ENCODE measurements at places on chromosomes 11 and 22. TPM values are rescaled to one million over a fixed set of nuclear protein-coding genes. Genes with fewer than 3 reads are reported as not detected.

DNA sequence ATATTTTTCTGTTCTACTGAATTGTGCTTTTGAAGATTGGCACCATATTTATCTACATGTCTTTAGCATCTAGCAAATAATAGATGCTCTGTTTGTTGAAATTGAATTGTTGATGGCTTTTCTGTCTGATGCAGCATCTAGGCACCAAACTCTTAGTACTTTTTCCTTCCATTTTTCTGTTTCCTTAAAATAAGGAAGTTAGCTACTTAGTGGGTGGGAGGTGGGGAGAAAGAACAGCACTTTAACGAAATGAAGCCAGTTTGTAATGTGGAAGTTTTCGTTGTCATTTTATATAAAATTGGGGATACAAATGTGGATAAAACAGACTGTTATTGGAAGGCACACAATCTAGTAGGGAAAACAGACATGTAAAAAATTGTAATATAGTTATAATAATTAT, 76.6 kb downstream of the HIPK3 start:
- DNase-seq = no peak

DNA sequence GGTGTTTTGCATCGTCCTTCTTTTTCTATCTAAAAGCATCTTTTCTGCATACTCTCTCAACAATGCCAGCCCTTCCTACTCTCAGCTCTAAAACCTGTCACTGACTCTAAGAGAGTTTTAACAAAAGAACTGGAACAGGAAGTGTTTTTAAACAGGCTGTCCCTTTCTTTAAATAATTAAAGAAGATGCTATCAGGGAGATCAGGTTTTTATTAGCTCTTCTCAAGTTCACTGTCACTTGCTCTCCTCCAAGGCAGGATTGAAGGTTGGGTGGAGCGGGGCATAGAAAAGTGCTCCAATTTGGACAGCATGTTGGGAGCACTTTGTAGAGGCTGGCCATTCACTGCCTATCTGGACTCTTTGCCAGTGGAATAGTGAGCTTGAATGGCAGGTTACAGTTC, 56.4 kb upstream of the BARX2 start:
- no peak for DNase-seq

RAB30 gene
- total RNA-seq = 27.4 TPM

YPEL4 gene
- 0.72 TPM for total RNA-seq

OR52E8 gene
- not detected for total RNA-seq

DNA sequence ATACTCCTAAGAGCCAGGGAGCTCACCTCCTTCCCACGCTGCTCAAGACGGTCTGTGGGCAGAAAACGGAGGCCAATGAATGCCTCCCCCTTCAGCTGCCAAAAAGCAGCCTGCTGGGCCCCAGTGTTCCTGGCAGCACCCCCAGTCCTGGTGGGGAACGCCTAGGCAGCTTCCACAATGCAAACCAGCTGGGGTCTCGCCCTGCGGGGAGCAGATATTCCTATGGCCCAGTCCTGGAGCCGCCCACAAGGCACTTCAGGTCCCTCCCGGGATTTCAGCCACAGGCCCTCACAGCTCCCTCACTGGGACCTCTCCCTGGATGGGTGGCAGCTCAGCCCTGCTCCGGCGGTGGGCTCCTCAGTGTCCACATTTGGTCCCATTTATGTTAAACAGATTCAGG, 29.2 kb downstream of the A4GALT start:
- DNase-seq = peak; percentile 50

OR1S1 gene
- not detected for total RNA-seq

DNA sequence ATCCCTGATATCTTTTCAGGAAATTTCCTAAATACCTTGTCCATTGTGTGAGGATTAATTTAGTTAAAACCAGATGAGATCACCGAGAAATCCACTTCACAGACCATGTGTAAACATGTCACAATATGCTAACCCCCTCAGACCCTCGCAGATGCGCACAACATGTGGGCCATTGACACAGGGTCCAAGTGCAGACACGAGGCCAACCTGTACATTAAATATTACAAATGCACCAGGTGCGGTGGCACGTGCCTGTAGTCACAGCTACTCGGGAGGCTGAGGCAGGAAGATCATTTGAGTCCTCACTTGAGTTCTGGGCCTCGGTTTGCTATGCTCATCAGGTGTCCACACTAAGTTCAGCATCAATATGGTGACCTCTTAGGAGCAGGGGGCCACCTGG, 9.9 kb upstream of the TMPRSS4 start:
- DNase-seq = no peak

CARD18 gene
- not detected for total RNA-seq

DNA sequence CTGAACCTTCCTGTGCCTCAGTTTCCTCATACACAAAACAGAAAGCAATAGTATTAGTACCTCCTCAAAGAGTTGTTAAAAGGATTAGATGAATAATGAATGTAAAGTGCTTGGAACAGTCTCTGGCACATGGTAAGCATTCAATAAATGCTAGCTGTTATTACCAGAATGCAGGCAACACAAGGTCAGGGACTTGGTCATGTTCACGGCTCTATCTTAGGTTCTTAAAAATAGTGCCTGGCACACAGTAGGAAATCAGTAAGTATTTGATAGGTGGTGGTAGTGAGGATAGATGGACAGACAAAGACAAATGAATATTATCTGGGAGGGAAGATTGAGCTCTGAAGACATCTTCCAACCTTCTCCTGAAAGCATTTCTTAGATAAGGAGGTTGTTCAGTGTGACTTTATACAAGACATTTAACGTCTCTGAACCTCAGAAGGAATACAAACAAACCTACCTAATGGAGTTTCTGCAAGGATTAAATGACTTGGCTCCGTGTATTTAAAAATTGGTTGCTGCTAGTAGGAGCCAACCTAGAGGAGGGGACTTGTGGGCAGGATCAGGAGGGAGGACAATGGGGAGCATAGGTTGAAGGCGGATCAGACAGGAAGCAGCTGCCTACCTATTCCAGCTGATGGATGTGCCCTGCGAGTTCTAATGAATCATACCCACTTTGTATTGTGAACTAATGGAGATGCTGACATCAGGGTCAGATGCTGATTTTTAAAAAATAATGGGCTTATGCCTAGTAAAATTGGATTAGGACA, 94.1 kb downstream of the DBX1 start:
- DNase-seq = no peak

DNA sequence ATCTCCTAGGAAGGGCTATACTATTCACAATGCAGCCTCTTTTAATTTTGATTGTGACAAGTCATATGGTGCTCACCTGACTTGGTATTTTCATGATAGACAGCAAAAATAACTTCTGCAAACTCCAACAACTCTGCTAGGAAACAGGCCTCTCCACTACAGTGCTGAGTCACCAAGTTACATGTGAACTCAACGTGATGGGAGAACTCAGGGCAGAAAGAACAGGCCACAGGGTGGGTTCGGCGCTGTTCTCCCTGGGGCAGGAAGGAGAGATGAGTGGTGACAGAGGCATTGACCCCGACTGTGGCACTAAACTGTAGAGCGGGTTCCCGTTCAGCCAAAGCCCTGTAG, 76.6 kb upstream of the UCP3 start:
- no peak for DNase-seq

DNA sequence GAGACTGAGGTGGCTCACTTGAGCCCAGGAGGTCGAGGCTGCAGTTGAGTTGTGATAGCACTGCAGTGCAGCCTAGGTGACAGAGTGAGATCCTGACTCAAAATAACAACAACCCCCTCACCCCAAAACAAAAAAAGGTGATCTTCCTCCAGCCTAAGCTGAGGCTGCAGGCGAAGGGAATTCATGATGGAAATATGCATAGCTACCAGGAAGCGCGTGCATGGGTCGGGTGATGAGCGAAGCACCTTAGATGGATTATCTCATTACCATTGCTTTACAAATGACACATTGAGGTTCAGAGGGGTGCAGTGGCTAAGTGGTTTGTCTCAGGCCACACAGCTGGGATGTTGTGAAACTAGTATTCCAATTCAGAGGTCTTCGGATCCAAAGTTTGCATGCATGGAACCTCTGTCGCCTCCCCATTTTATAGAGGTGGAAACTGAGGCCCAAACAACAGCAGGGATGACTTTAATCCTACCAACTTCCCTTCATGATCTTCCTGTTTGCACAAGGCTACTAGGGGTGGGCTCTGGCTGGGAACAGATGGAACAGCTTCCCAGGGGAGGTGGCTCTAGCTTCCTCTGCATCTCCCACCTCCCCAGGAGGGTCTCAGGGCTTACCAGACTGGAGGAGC, 4.6 kb downstream of the SLC29A2 start:
- DNase-seq = peak; percentile 74

DNA sequence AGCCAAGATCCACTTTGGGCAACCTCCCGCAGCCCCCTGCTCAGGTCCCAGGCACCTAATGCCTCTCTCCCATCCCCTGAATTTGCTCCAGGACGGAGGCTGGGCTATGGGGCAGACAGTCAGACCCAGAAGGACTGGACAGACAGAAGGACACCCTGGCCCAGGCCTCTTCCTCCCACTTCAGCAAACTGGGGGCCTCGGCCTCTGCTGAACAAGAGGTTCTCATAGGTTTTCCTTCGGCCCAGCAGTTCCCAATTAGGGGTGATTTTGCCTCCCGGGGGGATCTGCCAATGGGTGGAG, 3.7 kb downstream of the SPI1 start:
- DNase-seq = peak; percentile 43

DNA sequence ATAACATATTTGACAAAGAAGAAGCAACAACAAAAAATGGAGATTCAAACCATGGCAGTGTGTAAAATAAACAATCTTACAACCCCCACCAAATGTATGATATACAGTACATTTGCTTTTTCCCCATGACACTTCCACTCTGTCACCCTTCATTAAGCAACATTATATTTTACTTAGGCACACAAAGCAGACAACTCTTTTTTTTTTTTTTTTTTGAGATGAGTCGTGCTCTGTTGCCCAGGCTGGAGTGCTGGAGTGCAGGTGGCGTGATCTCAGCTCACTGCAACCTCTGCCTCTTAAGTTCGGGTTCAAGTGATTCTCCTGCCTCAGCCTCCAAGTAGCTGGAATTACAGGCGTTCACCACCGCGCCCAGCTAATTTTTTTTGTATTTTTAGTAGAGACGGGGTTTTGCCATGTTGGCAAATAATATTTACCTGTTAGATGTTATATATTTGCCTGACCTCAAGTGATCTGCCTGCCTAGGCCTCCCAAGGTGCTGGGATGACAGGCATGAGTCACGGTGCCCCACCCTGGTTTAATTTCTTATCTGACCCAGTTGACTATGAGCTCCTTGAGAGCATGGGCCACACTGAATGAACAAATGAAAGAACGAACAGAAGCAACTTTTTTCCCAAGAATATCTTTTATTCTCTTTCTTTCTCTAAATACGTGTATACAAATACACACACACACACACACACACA, 5.5 kb upstream of the PCF11 start:
- DNase-seq = no peak

DNA sequence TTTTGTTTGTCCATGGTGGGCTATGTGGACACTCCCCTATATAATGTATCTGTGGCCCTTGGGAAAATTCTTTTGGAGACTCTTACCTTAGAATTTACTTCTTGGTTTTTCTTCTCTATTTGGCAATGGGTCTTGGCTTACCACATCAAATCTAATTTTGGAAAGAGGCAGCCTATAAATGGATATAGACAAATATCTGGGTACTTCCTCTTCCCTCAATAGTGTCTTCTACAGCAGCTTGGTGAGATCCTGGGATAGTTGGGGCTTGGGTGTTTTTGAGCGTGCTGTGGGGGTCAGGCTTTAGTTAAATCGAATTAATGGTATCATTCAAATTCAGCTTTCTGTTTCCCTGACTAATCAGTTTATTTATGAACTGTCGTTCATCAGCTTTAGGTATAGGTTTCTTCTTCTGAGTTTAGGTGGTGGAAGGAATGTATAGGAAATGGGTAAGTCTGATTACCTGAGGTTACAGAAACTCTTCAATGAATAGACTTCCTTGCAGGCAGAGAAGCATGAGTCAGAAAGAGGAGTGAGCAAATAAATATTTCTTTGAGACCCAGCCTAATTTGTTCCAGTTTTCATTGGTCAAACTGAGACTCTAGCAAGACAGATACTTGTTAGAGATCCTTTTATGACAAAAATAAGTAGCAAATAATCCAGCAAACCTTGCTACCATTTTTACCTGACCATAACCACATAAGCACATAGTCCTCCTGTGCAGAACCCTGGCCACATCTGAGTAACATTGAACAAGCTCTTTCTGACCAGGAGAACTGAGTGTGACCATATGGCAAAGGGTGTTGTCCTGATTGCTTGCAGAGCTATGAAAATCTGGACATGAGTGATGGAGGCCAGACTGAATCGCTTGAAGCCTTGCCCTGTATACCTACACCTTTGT, 68.6 kb upstream of the SORL1-AS1 start:
- peak; percentile 49 for DNase-seq

- DNase-seq = no peak
Measured at GRCh38 chr11:16278273-16278672, 78.1 kb downstream of the SOX6 start.

MAML2 gene
- total RNA-seq = 19.2 TPM

DNA sequence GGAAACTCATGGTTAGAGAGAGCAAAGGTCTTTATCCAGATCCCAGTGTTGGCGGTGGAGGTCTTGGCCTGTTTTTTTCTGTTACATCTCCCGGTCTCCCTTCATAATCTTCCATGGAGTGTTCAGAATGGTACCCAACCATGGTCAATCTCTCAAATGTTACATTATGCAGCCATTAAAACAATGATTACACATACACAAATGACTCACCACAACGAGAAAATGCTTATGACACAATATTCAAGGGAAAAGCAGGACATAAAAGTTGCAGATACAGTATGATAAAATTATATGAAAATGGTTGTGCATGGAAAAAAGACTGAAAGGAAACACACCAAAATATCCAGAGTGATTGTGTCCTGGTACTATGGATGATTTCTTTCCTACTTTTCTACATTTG, 17.8 kb upstream of the CSNK1E start:
- DNase-seq = peak; percentile 89

HINFP gene
- 20.6 TPM for total RNA-seq

SMIM35 gene
- total RNA-seq = not detected

DNA sequence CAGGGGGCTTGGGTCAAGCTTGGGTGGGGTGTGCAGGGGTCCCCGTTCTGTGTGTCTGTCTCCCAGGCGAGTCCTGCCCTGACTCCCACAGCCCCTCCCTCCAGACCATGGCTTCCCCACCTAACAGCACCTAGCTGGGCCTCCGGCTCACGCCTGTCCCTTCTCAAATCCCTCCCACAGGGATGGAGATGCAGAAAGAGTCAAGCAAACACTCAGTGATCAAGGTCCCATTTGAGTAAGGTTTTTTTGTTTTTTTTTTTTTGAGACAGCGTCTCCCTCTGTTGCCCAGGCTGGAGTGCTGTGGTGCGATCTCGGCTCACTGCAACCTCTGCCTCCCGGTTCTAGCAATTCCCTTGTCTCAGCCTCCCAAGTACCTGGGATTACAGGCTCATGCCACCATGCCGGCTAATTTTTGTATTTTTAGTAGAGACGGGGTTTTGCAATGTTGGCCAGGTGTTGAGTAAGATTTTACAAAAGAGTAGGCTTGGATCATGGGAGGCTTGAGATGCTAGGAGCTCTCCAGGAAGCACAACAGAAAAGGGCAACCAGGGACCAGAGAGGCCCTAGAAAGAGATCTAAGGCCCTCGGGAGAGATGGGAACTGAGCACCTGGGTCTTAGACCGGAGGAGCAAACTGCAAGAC, 5.7 kb downstream of the APOBEC3D start:
- DNase-seq = no peak

NCF4 gene
- 0.36 TPM for total RNA-seq

- DNase-seq = no peak
Measured at GRCh38 chr11:30560206-30561106, 25.7 kb downstream of the MPPED2 start.
